ENCODE measurements at places on chromosomes 16 and 17. TPM values are rescaled to one million over a fixed set of nuclear protein-coding genes. Genes with fewer than 3 reads are reported as not detected.

GRCh38 chr16:79217375-79218011 is 383.0 kb downstream of the MAF start:
- DNase-seq = no peak

GRCh38 chr16:79532785-79533184 is 67.8 kb downstream of the MAF start:
- no peak for DNase-seq

The CCDC154 gene
- 1.5 TPM for total RNA-seq

DNA sequence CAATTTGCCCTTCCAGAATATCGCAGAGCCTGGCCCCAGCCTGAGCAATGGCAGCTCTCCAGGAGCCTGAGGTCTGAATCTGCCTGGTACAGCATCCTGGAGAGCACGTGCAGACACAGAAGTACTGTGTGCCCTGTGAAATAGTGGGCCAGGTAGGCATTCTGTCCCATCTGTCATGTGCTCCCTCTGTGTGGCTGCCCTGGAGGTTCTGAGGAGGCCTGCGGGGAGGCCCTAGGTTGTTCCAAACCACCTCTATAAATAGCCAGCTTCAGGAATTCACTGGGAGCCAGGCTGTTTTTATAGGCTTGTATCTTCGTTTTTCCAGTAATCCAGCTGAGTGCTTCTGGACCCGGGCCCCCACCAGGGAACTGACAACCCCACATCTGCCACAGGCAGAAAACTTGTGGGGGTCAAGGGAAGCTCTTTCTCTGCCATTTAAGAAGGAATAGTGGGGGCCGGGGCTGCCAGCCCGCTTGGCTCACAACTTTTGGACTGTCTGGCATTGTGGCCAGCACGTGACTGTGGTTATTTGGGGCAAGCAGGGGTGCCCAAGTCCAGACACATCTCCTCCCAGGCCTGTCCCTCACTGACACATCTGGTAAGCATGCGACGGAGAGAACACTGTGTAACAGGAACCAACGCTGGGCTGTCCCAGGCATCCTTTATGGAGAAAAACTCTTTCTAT is 356.3 kb upstream of the TNRC6C start:
- DNase-seq = peak; percentile 24

The ATP6V0A1 gene
- 74.1 TPM for total RNA-seq

The SCNN1B gene
- not detected for total RNA-seq

- DNase-seq = peak; percentile 73
These were observed 25.5 kb downstream of the SERPINF1 start for GRCh38 chr17:1787301-1787902.

The TMC5 gene
- 5.5 TPM for total RNA-seq

The HS3ST6 gene
- not detected for total RNA-seq

DNA sequence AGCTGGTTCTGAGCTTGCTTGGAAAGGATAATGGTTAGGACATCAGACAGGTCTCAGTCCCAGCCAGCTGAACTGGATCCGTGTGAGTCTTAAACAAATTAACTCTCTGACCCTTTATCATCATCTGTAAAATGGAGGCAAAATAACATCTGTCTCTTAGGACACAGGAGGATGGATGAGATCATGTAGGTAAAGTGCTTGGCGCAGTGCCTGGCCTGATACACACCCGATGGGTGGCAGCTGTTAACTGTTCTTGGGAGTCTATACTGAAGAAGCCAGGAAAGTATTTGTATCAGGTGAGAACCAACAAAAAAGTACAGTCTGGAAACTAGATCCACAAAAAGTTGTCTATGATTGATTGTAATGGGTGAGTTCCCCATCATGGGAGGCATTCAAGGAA is 188.6 kb downstream of the C16orf78 start:
- no peak for DNase-seq

GRCh38 chr16:67940446-67941089 is 3.4 kb downstream of the LCAT start:
- DNase-seq = no peak

GRCh38 chr16:80231888-80232287 is 308.9 kb upstream of the DYNLRB2 start:
- no peak for DNase-seq

GRCh38 chr16:11743308-11744074 is 834 bp upstream of the TXNDC11 start:
- DNase-seq = peak; percentile 15

DNA sequence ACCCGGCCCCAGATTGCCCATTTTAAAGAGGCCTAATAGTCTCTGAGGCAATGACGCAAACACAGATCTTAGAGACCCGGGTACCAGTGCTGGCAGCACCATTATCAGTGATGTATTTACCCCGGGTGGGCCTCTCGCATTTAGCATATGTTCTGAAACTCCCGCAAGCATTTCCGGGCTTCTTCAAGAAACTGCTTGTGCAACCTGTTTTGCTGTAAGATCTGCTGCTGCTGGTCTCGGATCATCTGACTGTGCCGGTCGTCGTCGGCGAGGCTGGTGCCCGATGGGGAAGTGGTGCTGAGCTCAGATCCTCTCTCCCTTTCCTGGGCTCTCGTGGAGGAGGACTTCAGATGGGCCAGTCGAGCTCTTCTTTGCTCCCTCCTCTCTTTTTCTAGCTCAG is 12.5 kb downstream of the CEP295NL start:
- DNase-seq = no peak

The SOCS3 gene
- total RNA-seq = 40.3 TPM

DNA sequence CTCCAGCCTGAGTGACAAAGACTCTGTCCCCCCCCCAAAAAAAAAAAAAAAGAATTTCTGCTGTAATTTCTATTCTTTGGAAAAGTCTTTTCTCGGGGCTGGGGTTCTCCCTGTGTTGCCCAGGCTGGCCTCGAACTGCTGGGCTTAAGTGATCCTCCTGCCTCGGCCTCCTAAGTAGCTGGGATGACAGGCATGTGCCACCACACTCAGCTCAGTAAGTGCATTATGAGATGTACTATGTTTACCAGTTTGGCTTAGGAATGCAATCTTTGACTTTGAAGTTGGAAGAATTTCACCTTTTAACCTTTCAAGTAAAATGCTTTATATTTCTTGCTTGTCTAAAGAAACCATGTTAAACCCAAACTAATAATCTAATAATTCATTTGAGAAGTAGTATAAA is 28.0 kb upstream of the ADCY7 start:
- no peak for DNase-seq

DNA sequence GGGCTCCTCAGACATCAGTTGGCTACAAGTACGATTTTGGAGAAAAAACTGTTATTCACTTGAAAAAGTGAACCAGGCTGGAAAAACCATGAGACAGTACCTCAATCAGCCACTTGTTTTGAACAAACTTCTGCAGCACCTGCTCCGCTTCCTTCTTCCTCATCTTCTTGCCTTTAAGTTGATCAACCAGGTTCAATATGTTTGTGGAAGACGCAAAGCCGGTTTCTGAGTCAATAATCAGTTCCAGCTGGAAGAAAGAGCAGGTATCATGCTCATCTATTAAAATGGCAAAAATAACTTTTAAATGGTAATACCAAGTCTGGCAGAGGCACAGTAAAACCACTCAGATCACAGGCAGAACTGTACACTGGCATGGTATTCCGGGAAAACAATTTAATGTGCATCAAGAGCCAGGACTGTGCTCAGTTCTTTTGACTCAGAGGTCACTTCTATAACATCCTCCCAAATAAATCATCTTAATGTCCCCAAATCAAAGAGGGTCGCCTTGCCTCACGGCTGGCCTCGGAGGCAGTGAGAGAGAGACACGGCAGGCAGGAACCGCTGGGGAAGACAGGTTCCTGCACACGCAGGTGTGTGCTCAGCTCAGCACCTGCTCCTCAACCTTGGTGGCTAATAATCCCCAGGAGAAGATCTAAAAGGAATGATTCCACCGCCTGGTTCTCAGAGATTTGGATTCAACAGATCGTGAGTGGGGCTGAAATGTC is 29.7 kb downstream of the KDM8 start:
- no peak for DNase-seq

The GP1BA gene
- not detected for total RNA-seq

- DNase-seq = no peak
These were observed 6.9 kb upstream of the SLC7A6 start for GRCh38 chr16:68257251-68257905.

GRCh38 chr17:33602981-33603380 is 309.9 kb upstream of the ASIC2 start:
- no peak for DNase-seq

DNA sequence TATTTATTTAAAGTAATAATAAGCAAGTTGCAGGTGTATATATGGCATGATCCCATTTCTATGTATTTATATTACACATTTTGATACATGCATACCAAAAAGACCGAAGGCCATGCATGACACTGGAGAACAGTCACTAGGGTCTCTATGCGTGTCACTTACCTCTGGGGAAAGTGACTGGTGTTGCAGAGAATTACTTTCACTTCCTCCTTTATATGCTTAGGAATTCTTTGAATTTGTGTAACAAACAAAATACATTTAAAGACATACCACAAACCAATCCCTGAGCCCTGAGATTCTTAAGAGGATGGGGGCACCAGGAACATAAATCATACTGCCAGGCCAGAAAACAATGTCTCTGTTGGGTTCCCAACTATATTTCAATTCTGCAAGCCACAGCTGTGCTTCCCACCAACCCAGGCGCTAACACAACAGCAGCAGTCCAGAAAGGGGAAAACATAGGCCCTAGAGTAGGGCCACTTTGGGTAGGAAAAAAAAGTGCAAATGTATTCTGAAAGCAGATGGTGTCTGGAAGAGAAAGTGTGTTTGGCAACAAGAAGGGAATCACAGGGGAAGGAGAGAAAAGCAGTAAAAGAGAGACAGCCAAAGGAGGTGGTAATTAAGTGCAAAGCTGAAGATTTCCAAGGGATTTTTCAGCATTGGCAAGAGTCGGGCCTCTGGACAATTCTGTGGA is 24.5 kb upstream of the HYDIN start:
- no peak for DNase-seq

GRCh38 chr17:65820306-65820705 is 258.9 kb upstream of the AXIN2 start:
- no peak for DNase-seq

DNA sequence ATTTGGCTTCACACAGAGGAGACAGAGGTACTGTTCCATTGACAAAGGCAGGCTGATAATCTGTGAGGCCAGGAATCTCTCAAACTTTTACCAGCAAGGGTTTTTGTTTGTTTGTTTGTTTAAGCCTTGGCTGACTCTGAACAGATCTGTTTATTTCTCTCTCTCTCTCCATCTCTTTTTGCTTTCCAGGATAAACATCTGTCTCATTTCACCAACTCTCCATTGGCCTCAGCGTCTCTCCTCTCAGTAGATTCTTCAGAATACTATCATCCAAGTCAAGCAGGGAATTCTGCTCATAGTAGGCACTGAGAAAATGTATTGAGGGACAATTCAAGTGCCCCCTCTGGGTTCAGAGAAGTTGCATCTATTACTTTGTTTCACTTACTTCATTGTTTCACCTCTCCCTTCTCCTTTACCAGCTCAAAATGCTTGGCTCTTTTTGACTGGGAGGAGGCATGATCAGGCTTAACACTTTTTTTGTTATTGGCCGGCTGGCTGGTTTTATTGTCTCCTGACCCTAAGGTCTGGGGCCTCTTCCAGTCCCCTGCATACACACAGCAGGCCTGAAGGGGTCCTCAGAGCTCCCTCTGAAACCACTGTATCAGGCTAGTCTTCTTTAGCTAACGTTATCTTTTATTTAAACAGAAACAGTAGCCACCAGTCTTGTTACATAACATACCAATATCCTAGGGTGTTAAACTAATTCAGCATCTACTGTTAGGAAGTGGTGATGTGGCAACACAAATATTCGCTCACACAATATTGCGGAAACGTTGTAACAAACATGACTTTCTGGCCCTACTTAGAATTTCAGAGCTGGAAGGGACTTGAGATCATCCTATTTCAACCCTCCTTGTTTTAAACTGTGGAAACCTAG is 2.0 kb upstream of the YPEL2 start:
- peak; percentile 64 for DNase-seq

- DNase-seq = no peak
These were observed 75.5 kb downstream of the AATF start for GRCh38 chr17:37024181-37024637.

The TNFRSF13B gene
- total RNA-seq = not detected

DNA sequence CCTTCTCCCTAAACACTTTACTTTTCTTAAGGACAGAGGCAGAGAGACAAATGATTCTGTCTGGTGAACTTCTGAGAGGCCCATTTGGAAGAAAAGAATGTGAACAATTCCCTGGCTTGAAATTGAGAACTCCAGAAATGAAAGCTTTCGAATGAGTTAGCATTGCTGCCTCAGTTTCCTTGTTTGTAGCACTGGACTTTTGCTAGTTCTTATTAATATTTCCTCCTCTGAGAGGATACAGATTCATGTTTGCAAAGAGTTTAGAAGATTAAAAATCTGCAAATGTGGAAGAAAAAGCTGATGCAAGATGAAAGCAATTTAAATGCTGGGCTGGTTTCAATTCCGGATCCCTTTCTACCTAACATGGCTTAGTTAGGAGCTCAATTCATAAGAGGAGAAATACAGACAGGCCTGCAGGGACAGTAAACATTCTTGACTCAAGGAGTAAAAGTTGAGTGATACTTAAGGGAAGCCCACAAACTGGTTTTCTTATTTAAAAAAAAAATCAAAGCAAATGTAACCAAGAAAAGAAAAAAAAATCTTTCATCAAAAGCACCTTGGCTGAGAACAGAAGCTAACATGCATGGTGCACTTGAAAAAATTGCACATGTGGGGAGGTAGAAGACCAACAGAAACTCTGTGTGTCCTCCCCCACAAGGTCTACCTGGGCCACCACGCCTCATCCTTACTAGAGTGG is 27.1 kb downstream of the HNF1B start:
- no peak for DNase-seq

The PPL gene
- total RNA-seq = 37.8 TPM

GRCh38 chr16:11794996-11795886 is 1.8 kb downstream of the ZC3H7A start:
- DNase-seq = no peak

GRCh38 chr16:27445502-27446175 is 43.7 kb downstream of the IL21R start:
- no peak for DNase-seq

DNA sequence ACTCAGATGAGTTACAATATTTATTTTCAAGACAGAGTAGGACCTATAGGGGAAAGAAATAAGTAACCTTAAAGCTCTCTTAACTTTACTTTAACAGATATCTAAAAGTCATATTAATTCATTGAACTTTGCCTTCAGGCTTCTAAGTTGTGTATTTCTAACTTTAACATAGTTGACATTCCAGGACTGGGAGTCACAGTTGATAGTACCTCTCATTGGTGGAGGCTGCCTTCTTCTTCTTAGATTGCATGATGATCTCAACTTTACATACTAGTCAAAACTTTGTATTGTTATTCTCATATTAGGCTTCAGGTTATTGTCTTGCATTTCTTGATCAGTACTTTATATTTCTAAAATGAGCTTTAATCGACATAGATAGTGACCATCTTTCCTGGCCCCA is 350.1 kb upstream of the KIF2B start:
- DNase-seq = no peak

All from ovary (tissue), 10 donors.